ENCODE measurements at places on chromosomes 5 and 9.

DNA sequence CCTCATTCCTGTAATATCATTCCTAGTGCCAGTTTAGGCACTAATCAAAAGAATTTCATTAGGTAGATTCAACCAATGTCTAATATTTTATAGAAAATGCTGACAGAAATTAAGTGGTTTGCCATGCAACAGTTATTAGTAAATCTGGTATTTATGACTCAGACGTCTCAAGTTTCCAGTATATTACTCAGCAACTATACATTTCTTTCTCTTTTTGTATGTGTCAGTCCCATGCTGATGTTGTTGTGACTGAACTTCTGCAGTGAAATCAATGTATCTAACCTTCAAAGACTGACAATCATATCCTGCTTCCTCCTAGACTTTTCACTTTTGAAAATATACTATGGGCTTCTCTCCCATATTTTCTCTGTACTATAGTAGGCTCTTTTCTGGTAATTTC, 822.5 kb downstream of the NR2F1-AS1 start:
- no peak for DNase-seq

GRCh38 chr9:128636556-128637530, 19.8 kb downstream of the DYNC2I2 start:
- no peak for DNase-seq

DNA sequence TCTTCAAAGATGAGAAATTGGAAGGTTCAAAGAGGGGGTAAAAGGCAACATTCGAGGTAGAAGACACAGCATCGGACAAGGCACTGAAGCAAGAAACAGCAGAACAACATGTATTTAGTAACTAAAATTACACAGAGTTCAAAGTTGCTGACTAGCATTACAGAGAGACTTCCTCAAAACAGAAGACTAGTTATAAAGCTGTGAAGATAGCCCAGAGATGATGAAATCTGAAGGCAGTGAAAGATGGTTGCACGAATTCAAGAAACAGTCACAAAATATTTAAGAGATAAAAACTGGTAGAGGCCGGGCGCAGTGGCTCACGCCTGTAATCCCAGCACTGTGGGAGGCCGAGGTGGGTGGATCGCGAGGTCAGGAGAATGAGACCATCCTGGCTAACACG, 16.3 kb downstream of the MAPKAP1 start:
- DNase-seq, result no peak

GRCh38 chr5:179406031-179406961, 61.0 kb upstream of the ADAMTS2 start:
- no peak for DNase-seq

DNA sequence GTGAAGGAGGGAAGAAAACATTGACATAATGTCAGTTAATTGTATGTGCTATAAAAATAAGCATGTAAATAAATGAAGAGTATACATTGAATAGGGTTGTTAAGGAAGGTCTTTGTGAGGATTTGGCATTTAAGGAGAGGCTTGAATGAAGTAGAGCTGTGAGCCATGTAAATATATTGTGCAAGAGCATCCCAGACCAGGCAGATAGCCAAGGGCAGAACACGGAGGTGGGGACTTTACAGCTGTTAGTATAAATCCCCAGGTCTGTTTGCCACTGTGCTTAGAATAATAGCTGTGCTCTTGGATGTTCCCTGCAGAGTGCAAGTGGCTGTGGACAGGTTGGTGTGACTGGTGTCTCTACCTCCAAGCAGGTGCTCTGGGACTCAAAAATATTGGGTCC, 211.7 kb downstream of the LRRC70 start:
- DNase-seq, result no peak

GRCh38 chr5:54988817-54989216, 3.4 kb upstream of the ESM1 start:
- no peak for DNase-seq

- no peak for DNase-seq
These were observed 75.7 kb downstream of the PTCH1 start for GRCh38 chr9:95441081-95441480.

- no peak for DNase-seq
These were observed 11.9 kb upstream of the NXNL2 start for GRCh38 chr9:88523056-88523455.

DNA sequence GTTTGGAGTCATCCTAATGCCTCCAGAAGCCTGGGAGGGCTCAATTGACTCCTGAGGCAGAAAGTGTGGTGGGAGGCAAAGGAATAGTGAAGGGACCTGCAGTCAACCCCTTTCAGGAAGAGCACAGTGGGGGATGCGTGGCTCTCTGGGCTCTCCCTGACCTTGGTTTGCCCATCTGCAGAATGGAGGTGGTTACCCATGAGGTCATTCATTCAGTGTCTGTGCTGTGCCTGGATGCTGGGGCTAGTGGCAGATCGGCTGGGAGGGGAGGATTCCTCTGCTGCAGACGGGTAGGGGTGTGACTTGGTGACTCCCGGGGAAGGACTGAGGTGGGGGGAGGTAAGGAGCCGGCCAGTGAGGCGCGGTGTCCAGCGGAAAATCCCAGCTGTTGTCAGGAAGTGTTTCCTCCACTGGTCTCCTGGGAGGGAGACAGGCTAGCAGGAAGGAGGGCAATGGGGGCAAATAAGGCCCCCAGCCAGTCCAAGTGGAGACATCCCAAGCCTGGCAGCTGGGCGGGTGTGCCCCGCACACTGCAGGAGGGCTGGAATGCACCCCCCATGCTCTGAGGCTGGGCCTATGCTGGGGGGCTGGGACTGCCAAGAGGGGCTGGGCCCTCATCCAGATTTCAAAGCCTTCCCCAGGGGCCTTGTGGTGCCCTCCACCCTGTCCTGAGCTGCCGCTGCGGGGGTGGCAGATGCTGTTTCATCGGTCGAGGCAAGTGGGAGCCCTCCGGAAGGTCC, 10.9 kb downstream of the CXXC5 start:
- no peak for DNase-seq

- no peak for DNase-seq
These were observed 14.5 kb downstream of the GRHPR start for GRCh38 chr9:37437010-37437409.

DNA sequence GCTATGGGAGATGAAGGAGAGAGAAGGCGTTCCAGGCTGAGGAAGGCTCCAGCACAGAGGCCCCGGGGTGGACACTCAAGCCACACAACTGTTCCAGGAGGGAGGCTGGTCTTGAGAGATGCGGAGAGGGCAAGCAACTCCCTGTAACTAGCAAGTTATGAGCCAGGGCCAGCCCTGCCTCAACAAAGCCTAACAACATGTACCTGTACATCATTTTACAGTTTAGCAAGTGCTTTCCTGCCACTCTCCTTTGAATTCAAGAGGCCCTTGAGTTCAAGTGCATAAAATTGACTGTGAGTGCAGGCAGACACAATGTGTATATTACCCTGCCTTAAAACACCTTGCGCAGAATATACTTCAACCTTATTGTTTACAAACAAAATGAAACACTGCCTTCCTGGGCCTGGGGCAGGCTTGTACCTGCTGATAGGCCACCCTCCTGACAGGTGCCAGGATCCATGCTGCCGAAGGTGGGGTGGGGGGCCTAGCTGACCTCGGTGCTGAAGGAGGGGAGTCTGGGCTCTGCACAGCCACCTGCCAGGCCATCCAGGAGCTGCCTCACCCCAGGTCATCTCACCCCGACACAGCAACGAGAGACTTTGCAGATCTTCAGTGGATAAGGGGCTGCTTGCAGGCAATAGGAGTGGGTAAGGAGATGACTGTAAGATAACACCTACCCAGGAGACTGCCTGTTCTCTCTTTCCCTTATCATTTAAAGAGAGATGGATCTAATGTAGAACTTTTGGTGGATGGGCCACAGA, 80.0 kb downstream of the PPARGC1B start:
- DNase-seq, result no peak

DNA sequence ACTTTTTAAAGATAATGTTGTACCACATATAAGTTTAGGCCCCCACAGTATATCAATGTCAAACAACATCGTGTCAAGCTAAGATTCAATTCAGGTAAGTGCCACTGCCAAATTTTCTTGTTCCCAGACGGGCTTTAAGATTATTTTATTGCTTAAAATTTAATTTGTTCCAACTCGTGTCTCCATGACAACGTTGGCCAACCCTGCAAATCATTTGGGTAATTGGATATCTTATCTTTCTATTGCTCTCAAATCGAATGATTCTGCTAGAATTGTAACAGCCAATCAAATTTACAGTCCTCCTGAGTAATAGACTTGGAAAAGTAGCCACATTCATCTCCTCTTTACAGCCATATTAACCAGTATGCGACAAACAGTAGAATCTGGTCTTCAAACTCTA, 19.5 kb downstream of the TLE1 start:
- no peak for DNase-seq
